WERI-Rb-1 (cell line): ENCODE measurements at places on chromosomes 7 and 10.

DNA sequence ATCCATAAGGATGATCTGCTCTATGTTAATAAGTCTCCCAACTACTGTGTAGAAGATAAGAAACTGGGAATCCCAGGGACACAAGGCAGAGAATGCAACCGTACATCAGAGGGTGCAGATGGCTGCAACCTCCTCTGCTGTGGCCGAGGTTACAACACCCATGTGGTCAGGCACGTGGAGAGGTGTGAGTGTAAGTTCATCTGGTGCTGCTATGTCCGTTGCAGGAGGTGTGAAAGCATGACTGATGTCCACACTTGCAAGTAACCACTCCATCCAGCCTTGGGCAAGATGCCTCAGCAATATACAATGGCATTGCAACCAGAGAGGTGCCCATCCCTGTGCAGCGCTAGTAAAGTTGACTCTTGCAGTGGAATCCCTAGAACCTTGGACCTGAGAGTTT lies 10.3 kb downstream of the WNT16 start:
- DNase-seq = no peak

DNA sequence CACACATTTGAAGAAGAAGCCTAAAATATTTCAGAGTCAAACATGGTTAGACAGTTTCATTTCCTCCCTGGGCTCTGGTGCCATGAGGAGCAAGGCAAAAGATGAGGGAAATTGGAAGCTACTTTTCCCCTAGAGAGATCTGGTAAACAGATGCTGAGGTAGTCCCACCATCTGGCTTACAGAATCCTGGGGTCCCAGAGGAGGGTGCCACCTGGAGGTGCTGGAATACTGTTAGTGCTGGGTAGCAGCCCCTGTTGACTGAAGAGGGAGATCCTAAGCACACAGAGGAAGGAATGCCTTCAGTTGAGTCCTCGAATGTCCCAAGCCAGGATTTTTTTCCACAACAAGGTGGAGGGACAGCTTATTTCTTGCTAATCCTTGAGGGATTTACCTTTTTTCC lies 160.1 kb downstream of the FZD1 start:
- DNase-seq = peak; percentile 67

- no peak for DNase-seq
These were observed 52.6 kb upstream of the TMEM106B start for GRCh38 chr7:12158334-12159060.

- no peak for DNase-seq
These were observed 44.5 kb downstream of the KIF20B start for GRCh38 chr10:89745903-89746302.

DNA sequence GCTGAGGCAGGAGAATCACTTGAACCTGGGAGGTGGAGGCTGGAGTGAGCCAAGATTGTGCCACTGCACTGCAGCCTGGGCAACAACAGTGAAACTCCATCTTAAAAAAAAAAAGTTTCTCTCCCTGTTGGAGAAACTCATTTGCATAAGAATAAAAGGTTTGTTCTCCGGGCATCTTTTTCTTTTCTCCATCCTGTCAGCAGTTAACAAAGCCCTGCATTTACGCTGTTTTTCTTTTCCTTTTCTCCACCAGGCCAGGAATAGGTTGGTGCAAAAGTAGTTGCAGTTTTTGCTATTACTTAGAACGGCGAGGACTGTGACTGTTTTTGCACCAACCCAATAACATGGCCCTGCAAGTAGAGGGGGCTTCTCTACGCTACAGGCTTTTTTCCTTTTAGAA lies 9.5 kb upstream of the URGCP start:
- DNase-seq = no peak
